ENCODE measurements at places on chromosomes 11 and 22. TPM values are rescaled to one million over a fixed set of nuclear protein-coding genes. Genes with fewer than 3 reads are reported as not detected.

- H3K36me3 ChIP-seq, result no peaks in the 10 kb centered on the region
- DNase-seq, result no peak
- H3K27me3 ChIP-seq, result no peaks in the 10 kb centered on the region
- no peak overlapping the region for H3K4me3 ChIP-seq
- H3K4me1 ChIP-seq, result peaks cover 9% of the 10 kb centered on the region
Observed at GRCh38 chr11:118988280-118988679, 9.7 kb upstream of the CENATAC start.

- no peaks in the 10 kb centered on the region for H3K27me3 ChIP-seq
- no peaks in the 10 kb centered on the region for H3K36me3 ChIP-seq
- peaks cover 13% of the 10 kb centered on the region for H3K4me1 ChIP-seq
Observed at GRCh38 chr11:911031-911889, 650 bp upstream of the CHID1 start.

GRCh38 chr11:2522631-2523255 is 77.9 kb downstream of the KCNQ1 start:
- peak overlapping the region; percentile 75 for H3K27ac ChIP-seq
- DNase-seq, result peak; percentile 11
- H3K4me3 ChIP-seq, result no peak overlapping the region

The TSPAN32 gene
- total RNA-seq, result not detected

The TRIM29 gene
- 3.7 TPM for total RNA-seq

DNA sequence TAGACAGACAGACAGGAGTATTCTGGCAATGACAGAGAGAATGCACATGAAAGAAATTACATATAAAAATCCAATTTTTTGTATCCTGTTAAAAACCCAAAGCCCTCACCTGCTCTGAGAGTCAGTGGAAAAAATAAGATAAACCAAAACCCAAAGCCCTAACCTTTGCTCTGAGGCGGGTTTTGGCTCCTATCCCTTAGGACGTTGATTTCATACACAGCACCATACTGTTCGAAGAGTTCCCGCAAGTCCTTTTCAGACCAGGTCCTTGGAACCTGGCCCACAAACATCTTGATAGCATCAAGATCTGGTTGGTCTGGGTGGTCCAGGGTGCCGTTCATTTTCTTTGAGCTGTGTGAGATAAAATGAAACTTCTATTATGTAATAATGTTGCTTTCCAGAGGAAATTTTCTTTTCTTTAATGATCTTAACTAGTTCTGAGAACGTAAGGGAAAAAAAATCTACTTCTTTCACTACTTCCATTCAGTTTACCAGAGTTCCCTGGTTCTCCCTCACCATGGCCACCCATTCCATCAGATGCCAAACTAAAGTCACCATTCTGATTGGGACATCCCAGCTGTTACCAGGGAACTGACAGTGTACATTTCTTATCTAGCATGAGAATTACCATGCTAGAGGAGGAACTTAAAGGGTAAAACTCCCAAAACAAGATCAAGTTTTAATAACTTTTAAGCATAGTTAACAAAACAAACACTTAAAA is 39.9 kb upstream of the RAPSN start:
- H3K4me1 ChIP-seq, result no peaks in the 10 kb centered on the region
- no peak overlapping the region for H3K4me3 ChIP-seq
- H3K36me3 ChIP-seq, result peaks cover 30% of the 10 kb centered on the region
- H3K27ac ChIP-seq, result no peak overlapping the region

The RTN4RL2 gene
- 14.3 TPM for total RNA-seq

DNA sequence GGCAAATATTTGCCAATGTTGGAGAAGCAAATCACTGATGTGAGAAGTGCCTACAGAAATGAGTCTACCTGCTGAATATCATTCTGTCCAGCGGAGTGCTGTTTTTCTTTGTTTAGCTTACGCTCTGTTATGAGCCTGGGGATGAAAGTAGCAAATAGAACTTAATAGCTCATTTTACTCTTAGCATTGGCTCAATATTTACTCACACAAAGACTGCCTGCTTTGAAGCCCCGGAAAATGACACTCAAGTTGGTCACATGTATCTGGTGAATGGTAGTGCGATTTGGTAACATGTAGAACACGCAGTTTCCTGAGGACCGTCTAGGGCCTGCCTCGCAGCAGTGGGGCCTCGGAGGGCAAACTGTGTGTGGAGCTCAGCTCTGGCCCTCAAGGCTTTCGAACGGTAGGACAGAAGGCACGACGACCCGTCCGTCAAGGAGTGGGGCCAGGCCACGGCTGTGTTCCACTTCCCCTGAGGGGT is 38.9 kb downstream of the TBC1D22A start:
- peak overlapping the region; percentile 62 for H3K27ac ChIP-seq
- H3K27me3 ChIP-seq, result no peaks in the 10 kb centered on the region
- no peak for DNase-seq
- no peak overlapping the region for H3K4me3 ChIP-seq

DNA sequence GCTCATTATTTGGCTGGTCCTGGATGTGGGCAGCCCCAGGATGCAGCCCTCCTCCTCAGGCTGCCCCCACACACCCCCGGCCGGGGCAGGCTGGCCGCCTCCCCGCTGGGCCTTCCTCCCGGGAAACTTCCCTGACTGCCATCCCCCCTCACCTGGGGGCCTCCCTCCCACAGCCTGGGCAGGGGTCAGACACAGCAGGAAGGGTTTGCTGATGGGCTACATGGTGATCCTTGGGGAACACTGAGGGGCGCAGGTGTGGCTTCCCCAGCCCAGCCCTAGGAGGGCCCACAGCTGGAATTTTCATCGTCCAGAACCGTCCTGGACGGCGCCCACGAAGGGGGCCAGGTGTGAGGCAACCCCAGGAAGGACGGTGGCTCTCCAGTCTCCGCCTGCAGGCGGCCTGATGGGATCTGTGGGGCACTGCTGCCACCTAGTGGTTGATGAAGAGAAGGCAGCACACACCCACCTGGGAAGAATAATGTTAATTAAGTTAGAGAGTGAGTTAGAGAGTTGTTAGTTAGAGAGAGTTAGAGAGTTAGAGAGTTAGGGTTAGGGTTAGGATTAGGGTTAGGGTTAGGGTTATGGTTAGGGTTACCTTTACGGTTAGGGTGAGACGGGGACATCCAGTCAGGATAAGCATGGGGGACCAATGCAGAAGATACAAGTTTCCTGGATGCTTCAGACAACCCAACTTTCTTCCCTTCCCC is 75.9 kb upstream of the PRR5 start:
- H3K4me1 ChIP-seq, result no peaks in the 10 kb centered on the region
- peak; percentile 58 for DNase-seq
- no peak overlapping the region for H3K4me3 ChIP-seq
- H3K36me3 ChIP-seq, result no peaks in the 10 kb centered on the region
- no peak overlapping the region for H3K27ac ChIP-seq

The DGAT2 gene
- 9.9 TPM for total RNA-seq

The OR2AT4 gene
- total RNA-seq, result not detected

DNA sequence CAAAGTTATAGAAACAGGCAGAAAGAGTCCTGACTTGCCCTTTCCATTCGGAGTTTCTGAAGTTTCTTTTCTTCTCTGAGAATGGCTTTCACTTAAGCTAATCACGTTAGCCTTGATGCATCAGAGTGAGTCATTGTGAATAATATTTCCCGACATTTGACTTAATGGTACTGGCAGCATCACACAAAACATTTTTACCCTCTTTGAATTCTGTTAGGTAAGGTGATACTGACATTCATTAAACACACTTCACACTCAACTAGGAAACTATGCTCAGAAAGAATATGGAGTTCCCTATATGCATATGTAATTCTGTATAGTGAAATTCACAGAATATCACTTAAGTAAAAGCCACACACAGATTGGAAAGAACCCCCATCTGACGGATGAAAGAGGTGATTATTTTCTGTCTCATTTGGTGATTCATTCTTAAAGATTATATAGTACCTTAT is 120.8 kb upstream of the ARHGAP20 start:
- DNase-seq, result no peak
- peaks cover 6% of the 10 kb centered on the region for H3K4me1 ChIP-seq
- no peak overlapping the region for H3K4me3 ChIP-seq

The APOL5 gene
- total RNA-seq, result not detected

GRCh38 chr11:29260939-29261705 is 755.7 kb downstream of the KCNA4 start:
- no peak overlapping the region for H3K4me3 ChIP-seq
- no peak overlapping the region for H3K27ac ChIP-seq
- H3K27me3 ChIP-seq, result no peaks in the 10 kb centered on the region
- H3K4me1 ChIP-seq, result no peaks in the 10 kb centered on the region

DNA sequence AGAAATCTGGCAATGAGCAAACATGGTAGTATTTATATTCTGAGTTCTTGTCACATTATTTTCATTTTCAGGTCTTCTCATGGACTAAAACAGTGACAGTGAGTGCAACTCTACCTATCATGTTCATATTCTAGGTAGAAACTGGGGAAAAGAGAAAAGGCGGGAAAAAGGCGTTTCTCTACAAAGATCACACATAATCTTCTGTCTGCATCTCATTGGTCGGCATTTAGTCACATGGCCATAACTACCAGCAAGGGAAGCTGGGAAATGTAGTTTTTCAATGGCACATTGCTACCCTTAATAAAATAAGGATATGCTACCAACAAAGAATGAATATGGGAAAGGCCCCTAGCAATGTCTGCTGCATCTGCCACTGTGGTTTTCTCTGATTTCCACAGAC is 57.6 kb upstream of the B3GAT1 start:
- no peak for DNase-seq
- H3K4me1 ChIP-seq, result peaks cover 16% of the 10 kb centered on the region
- H3K27ac ChIP-seq, result no peak overlapping the region
- H3K36me3 ChIP-seq, result no peaks in the 10 kb centered on the region
- H3K4me3 ChIP-seq, result no peak overlapping the region

DNA sequence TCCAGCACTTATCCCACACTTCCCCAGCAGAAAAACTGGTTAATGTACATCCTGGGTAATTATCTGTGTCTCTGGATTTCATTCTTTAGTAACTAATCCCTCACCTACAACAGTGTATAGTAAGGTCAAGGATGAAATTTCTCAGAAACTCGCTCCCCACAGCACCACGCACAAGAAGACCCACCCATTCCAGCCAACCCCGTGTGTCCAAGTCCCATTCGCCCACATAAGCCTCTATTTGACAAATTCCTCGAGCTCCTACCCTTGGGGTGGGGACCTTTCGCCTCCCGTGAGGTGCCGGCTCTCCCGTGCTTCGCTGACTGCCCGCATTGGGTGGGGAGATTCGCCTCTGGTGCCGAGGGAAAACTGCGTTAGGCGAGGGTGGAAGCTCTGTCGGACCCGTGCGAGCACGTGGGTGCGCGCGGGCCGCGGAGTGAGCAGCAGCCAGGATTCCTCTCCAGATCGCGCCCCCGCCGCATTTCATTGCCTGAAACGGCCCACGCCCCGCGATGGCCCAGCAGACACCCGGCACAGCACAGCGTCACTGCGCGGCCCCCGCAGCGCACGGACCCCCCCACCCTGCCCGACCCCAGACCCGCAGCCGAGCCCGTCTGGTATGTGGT is 866 bp downstream of the EXPH5 start:
- peak overlapping the region; percentile 40 for H3K4me3 ChIP-seq
- no peaks in the 10 kb centered on the region for H3K36me3 ChIP-seq
- H3K27ac ChIP-seq, result no peak overlapping the region
- no peaks in the 10 kb centered on the region for H3K27me3 ChIP-seq
- peaks cover 5% of the 10 kb centered on the region for H3K4me1 ChIP-seq

The OR8G5 gene
- not detected for total RNA-seq

GRCh38 chr22:49550141-49550430 is 277.6 kb downstream of the BRD1 start:
- no peaks in the 10 kb centered on the region for H3K4me1 ChIP-seq
- H3K27ac ChIP-seq, result no peak overlapping the region
- no peak for DNase-seq
- no peaks in the 10 kb centered on the region for H3K27me3 ChIP-seq
- no peaks in the 10 kb centered on the region for H3K36me3 ChIP-seq

The MUC15 gene
- 90.5 TPM for total RNA-seq

The PANX2 gene
- 12.1 TPM for total RNA-seq

The GGTLC3 gene
- not detected for total RNA-seq
